ENCODE measurements at places on chromosomes 5 and 9.

DNA sequence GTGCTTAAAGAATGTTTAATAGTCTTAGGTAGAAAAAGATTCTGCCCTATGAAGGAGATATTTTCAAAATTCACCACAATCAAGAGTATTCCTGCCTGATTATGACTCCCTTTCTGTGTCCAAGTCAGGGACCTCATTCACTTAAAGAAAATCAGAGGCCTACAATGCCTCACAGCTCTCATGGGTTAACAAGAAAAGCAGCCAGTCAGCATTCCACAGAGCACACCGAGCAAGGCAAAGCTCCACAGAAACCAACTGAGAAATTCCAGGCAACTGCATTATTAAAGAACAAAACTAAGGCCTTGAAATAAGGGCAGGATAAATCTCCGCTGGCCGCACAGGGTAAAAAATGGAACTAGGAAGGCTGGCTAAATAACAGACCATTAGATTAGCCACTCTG, 161.1 kb downstream of the TARS1 start:
- DNase-seq = no peak

GRCh38 chr5:175680020-175680419, 22.1 kb downstream of the HRH2 start:
- DNase-seq = no peak

- DNase-seq = no peak
Measured at GRCh38 chr9:69040646-69041045, 5.1 kb downstream of the FXN start.

DNA sequence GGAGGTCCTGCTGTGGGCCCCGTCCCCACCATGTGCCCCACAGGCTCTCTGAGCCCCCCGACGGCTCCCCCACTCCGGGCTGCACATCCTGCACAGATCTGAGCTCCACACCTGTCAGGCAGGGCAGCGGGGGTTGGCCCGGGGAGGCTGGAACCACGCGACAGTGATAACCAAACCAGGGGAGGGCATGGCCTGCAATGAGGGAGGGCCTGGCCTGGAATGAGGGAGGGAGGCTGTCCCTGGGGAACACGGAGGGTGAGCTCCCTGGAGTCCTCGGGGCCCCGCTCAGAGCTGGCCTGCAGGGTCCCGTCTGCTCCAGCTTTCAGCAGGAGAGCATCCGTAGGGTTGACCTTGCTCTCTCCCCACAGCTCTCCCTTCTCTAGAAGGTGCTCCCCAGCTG, 30.5 kb downstream of the SLC9A3 start:
- no peak for DNase-seq

DNA sequence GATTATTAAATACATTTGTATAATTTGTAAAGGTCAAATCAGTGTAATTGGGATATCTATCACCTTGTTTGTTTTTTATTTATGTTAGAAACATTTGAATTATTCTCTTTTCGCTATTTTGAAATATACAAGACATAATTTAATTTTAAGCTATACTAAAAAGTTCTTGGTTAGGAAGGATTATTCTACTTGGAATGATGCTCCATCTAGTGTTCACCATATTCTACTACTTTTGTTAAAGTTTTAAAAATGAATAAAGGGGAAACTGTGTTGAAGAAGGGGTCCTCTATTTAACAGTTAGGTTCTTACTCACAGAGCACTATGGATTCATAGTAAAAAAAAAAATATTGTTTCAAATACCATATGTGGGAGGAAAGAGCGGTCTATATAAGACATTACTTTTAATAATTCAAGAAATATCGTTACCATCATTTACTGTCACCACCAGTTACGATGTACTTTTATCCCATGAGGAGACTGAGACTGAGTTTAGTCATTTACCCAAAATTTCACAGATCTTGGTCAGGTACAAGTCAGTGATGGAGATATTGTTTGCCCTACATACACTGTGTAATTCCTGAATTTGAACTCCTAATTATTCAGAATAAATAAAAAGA, 6.3 kb upstream of the STOM start:
- DNase-seq = no peak

- no peak for DNase-seq
Measured at GRCh38 chr5:159095151-159095721, 4.5 kb downstream of the EBF1 start.

All from stimulated activated CD4-positive, alpha-beta T cell treated with anti-CD3 and anti-CD28 coated beads, TNF-alpha, amount 100 ng/mL, for 1 hour (primary cell).